Stimulated activated CD4-positive, alpha-beta T cell treated with anti-CD3 and anti-CD28 coated beads, Interleukin-12 subunit alpha, Interleukin-12 subunit beta, amount 100 ng/mL, for 48 hours (primary cell): ENCODE measurements at places on chromosomes 7 and 10.

DNA sequence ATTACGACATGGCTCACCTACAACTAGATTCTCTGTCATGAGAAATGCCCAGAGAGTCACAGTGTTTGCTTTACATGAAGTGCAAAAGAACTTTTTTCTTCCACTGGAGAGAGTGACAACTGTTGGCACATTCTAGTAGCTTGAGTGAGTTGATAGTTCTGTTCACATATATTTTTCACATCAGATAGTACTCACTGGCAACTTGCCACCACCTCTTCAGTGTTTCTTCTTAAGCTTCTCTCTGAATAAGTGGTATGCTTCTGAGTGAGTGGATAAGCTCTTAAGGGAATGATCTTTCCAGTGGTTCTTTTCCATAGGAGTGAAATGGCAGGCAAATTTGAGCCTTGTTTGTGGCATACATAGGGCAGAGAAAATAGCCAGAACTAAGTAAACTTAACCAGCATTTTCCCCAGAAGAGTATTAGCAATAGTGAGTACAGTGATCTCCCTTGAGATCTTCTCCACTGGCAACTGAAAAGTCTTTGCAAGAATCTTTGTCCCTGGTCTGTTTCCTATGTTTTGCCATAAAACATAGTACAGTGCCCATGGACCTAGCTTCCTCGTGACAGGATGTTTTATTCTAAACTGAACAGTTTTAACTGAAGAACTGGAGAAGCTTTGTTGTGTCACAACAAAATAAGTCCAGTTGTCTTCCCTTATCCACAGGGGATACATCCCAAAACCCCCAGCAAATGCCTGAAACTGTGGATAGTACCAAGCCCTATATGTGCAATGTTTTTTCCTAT is 125.4 kb upstream of the CDK13 start:
- DNase-seq, result no peak

DNA sequence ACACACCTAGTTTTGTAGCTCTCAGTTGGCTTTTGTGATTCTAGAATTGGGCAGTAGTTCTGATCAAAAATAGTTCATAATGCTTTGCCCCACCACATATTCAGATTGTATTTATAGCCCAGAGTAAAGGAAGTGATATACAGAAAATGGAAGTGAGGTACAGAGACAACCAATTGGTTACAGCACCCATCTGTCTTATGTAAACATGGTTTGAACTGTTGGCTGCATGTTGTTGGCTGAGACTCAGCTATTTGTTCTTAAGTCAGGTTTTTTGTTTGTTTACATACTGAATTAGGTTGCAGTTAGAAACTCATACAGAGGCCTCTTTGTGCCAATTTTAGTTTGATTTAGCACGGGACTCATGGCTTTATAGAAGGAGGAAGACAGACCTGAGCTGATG is 158.9 kb upstream of the GPR26 start:
- no peak for DNase-seq

GRCh38 chr7:85737426-85737825 is 550.6 kb upstream of the SEMA3D start:
- DNase-seq, result no peak

- DNase-seq, result no peak
These were observed 170.7 kb upstream of the PLPP4 start for GRCh38 chr10:120286280-120286679.

GRCh38 chr7:129367700-129368388 is 66.4 kb upstream of the STRIP2 start:
- peak; percentile 65 for DNase-seq

GRCh38 chr7:47803846-47804245 is 144.4 kb downstream of the PKD1L1 start:
- no peak for DNase-seq

DNA sequence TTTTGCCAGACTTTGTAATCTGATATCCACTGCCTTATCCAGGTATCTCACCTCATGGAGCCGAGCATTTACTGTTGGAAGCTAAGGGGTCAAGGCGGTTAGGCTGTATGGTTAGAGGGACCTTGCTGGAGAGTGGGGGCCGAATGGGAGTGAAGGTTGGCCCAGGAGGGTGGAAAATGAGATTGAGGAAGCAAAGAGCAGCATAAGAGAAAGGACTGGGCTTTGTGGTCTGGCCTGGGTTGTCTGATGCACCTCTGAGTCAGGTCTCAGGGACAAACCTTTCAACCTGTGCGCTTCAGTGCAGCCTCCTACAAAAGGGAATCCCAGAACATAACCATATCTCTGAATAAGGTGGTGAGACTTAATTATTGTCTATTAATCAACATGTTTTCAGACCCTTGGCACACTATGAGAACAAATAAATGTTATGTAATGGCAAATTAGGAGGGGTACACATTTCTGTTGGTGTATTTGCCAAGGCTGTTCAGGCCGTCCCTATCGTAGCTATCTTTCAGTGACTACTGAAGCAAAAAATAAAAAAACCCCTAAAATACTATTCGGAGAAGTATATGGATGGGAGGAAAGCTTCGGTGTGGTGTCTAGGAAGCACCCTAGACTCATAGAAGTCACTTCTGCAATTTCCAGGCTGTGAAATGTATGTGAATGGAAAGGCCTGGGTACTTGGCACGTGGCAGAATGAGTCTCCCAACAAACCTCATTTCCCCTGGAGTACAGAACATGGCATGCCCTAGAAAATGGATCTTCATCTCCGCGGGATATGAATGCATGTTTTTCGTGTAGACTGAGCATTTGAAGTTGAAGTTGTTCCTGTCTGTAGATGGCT is 4.3 kb downstream of the CAMK1D start:
- DNase-seq, result no peak

GRCh38 chr10:34102237-34102673 is 712.8 kb downstream of the PARD3 start:
- no peak for DNase-seq

DNA sequence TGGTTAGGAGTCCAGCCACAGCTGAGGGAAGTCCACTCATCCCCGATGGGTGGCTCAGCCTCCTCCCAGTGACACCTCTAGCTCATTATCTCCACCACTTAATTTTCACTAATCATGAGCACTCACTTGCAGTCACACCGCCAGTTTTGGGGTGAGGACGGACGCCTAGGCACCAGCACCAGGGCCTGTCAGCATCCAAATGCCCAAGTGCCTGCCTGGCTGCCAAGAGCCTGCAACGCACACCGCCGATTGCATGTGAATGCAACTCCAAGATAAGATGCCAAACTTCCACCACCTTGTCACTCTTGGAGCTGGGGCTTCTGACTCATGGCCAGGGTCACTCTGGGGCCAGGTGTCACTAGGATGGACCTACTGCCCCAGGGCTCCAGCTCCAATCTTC is 24.4 kb upstream of the SMARCD3 start:
- no peak for DNase-seq

- DNase-seq, result no peak
These were observed 484.7 kb upstream of the NRP1 start for GRCh38 chr10:33819206-33819605.

GRCh38 chr10:3397231-3397630 is 224.6 kb upstream of the PITRM1 start:
- DNase-seq, result no peak

DNA sequence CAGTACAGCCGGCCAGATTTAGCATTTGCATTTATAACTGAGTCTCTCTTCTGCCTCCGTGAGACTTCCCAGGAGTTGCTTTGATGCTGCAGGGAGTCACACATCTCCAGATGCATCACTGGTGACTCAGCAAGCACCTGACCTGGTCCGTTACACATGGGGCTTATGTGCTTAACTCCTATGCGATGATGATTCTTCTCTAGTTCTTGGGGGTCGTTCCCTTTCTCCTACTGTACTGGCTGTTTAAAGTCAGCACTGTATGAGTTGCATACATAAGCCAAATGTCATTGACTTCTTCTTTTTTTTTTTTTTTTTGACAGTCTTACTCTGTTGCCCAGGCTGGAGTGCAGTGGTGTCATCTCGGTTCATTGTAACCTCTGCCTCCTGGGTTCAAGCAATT is 13.0 kb upstream of the AKR1E2 start:
- DNase-seq, result no peak

- DNase-seq, result no peak
These were observed 642.0 kb upstream of the LRRN3 start for GRCh38 chr7:110448918-110449317.

GRCh38 chr7:116316838-116317628 is 106.7 kb downstream of the TES start:
- peak; percentile 11 for DNase-seq

GRCh38 chr10:61021926-61022325 is 77.9 kb upstream of the RHOBTB1 start:
- no peak for DNase-seq

- no peak for DNase-seq
These were observed 33.6 kb downstream of the CNTNAP2 start for GRCh38 chr7:146150153-146150552.

GRCh38 chr10:69872323-69872722 is 70.6 kb downstream of the COL13A1 start:
- DNase-seq, result no peak

- no peak for DNase-seq
These were observed 898.5 kb upstream of the KCND2 start for GRCh38 chr7:119374436-119374835.

GRCh38 chr10:2076528-2076927 is 339.2 kb upstream of the ADARB2 start:
- DNase-seq, result no peak

- DNase-seq, result no peak
These were observed 98.5 kb downstream of the EGFR start for GRCh38 chr7:55117286-55117685.

DNA sequence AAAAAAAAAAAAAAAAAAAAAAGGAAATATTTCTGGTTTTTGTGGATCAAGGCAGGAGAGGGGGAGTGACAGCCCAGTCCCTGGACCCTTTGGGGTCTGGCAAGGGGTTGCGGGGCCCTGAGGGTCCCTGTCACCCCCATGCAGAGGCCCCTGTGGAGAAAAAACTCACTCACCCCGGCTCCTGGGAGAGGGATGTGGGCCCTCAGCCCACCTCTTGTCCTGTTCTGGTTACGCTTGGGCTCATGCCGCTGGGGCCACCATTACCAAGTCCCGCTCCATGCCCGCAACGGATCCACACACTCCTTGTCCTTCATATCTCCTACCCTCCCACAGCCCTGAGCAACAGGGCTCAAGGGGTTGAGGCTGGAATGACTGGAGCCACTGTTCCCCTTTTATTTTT is 1.0 kb upstream of the TMEM184A start:
- no peak for DNase-seq

DNA sequence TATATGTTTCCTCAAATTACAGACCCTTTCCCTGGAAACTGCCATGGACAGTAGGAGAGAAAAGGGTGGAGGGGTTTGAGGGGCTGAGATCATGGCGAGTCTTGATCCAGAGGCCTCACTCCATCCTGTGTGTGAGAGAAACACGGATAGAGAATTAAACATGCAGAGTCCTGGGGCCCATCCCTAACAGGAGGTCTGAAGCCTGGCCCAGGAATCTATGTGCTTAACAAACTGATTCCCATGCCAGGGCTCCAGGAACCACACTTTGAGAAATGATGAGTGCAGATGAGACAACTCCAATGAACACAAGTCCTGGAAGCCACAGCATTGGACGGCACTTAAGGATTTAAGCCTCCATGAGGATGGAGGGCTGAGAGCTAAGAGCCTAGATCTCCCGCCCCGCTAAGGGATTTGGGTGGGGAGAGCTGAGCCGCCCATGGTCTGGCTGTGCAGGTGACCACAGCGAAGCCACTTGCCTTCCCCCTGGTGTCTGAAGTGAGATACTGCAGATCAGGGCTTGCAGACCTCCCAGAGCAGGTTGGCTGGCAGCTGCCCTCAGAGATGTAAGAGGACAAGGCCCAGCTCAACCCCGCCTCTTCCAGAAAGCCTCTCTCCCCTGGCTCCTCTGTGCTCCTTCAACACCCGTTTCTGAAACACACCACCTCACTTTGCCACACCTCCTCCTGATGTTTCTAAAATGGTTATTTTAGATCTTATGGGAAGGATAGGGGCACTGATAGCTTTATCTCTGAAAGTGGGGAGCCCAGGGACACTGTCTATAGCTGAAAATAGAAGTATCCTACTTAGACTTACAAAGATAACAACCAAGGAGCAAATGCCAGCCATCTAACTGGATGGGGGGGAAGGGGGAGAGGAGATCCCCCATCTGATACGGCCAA is 24.8 kb upstream of the EIF5AL1 start:
- peak; percentile 16 for DNase-seq

DNA sequence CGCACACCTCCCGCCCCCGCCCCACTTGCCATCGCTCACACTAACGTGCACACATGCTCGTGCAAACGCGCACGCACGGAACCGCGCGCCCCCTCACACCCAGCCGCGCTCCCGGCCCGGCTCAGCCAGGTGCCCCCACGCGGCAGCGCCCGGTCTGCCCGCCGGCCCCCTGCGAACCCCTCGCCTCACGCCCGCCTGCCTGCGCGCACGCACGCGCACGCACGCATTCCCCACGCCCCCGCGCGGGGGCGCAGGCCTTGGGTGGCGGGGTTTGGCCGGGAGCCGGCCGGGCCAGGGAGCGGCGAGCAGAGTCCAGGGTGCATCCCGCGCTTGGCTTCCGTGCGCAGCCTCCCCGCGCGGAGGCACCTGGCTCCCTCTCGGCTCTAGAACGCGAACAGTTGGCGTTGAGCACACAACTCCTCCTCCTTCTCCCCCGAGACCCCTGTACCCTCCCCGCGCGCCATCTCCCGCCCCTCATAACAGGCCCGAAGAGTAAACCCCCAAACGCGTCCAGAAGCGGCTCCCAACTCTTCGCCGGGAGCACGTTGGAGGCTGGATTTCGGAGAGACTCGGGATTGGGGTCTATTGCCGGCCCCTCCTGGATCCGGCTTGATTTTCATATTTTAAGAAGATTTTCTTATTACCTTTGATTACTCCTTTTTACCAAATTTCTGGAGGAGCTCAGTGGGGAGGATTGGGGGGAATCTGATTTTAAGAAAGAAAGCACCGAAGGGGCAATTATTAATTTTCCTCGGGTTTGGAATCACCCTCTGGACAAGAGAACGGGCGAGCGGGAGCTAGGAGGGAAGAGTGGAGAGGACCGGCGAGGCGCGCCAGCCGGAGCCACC is 527 bp upstream of the SORCS3 start:
- no peak for DNase-seq

GRCh38 chr10:74738542-74738941 is 87.9 kb upstream of the KAT6B start:
- DNase-seq, result no peak

GRCh38 chr7:76020031-76020714 is 25.8 kb upstream of the TMEM120A start:
- peak; percentile 45 for DNase-seq

GRCh38 chr10:22017283-22018020 is 13.9 kb upstream of the DNAJC1 start:
- no peak for DNase-seq

GRCh38 chr10:105253515-105254212 is 612.6 kb downstream of the SORCS3 start:
- DNase-seq, result no peak

GRCh38 chr7:28071570-28071969 is 109.0 kb downstream of the JAZF1 start:
- no peak for DNase-seq
